Muscle of arm (tissue), 14 donors: ENCODE measurements at places on chromosomes 5 and 9. TPM values are rescaled to one million over a fixed set of nuclear protein-coding genes. Genes with fewer than 3 reads are reported as not detected.

DNA sequence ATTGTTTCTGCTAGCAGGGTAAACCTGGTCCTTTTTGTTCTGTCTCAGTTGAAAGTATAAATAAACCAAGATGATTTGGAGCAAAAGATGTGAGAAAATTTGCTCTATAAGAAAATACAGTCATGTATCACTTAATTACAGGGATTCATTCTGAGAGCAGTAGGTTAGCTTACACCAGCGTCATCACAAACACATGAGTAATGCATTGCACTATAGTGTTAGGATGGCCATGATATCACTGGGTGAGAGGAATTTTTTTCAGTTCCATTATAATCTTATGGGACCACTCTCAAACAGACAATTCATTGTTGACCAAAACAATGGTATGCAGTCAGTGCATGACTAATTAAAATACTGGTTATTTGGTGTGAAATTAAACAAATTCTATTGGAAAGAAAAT lies 430.9 kb downstream of the CHSY3 start:
- DNase-seq, result no peak

DNA sequence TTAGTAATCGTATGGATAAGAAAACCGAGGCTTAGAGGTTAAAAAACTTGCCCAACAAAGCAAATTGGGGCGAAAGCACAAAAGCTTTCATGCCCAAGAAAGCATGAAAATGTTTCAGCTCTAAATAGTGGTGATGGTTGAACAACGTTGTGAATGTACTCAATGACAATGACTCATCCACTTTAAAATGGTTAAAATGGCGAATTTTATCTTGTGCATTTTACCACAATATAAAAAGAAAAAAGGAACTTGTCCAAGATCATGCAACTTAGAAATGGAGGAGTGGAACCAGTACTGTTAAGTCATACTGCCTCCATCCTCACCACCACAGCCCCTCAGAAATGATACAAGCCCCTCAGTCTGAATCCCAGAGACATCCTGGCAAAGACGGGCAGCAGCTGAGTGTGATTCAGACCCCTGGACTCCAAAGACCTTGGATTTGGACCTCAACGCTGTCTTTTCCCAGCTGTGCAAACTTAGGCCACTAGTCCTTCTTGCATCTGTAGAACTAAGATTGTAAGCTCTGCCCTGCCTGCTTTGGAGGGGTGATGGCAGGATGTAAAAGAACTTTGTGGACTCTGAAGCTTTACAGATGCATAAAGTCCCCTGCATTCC lies 158.4 kb downstream of the GABBR2 start:
- DNase-seq, result no peak

The CRB2 gene
- polyA plus RNA-seq, result 0.17 TPM

GRCh38 chr5:91219091-91219802 lies 163.9 kb downstream of the ARRDC3 start:
- DNase-seq, result no peak

The CACNA1B gene
- polyA plus RNA-seq, result 0.63 TPM

DNA sequence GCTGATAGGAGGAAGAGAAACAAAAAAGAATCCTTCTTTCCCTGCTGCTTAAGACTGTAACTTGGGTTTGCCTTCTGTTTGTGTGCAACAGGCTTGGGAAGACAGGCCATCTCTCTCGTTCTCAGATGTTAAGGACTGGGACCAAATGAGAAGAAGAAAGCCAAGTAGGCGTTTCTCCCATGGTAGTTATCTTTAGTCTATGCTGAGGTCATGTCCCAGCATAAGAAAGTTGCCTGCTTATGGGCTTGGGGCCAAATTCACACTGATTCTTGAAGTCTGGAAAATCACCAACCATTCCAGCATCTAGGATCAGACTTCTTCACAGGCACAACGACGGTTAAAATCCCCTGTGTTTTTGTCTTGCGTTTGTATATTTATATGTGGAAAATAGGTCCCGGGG lies 44.2 kb upstream of the PALM2AKAP2 start:
- DNase-seq, result no peak

DNA sequence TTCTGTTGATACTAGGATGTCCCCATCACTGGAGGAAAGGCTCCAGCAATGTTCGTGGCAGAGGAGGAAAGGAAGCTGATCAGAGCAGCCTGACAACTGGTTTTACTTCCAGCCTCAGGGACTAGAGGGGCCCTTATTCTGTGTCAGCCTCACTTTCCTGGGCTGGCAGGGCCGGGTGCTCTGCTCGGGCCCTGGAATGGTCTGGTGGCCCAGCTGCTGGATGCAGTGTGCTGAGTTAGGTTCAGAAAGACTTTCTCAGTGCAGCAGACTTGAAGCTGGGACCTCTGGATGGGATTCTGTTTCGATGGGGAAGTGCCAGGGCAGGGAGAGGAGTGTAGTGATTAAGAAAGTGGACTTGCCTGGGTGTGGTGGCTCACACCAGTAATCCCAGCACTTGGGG lies 81.0 kb downstream of the MACROH2A1 start:
- DNase-seq, result no peak

DNA sequence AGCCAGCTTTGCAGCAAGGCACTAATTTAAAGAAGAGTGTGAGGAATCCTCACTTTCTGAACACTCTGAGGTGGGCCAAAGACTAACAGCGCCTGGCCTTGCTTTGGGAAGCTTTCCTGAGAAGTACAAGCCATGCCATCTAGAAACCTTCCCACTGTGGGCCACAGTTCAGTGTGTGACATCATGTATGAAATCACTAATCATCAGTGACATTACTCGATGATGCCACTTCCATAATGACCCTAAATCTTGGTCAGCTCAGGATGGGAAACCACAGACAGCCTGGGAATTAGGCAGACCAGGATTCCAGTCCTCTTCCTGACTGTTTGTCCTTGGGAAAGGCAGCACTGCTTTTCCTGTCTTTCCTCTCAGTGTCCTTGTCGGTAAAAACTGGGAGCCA lies 54.2 kb upstream of the HSPA9 start:
- no peak for DNase-seq

DNA sequence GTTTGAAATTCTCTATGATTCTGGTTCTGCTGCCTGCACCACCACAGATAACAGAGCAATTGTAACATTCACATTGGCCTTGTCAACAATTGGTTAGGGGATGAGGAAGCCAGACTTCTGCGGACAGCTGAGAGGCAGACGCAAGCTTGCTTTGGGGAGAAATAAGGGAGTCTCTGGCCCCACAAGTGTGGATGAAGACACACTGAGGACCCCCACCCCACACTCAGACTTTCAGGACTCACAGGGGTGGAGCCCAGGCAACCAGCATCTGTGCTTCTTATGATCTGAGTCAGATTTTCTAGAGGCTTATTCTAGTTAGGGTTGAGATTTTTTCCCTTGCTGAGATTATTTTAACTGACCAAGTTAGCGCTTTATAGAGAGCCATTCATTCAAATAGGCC lies 140.3 kb upstream of the IRX2 start:
- DNase-seq, result no peak

The PCDHGA9 gene
- 4.7 TPM for polyA plus RNA-seq

- no peak for DNase-seq
Measured at GRCh38 chr5:142754031-142754430, 16.1 kb upstream of the ARHGAP26 start.

The PCDHA4 gene
- polyA plus RNA-seq, result 0.32 TPM

DNA sequence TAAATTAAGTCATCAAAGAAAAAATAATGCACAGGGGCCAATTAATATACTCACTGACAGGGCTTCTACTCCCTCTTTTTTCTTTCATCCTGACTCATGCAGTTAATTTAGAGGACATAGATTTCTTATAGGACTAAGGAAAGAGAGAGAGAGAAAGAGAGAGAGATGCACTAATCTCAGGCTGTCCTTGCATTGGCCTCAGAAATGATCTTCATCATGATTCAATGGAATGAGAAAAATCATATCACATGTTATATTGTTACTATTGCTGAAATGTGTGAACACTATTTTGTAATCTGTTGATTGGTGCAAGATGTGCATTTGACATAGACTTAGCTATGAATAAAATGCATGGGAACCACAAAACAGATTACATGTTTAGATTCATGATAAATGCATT lies 608.3 kb upstream of the NUDT12 start:
- no peak for DNase-seq

- DNase-seq, result peak; percentile 89
Measured at GRCh38 chr9:131277910-131278701, 1.8 kb upstream of the FAM78A start.

DNA sequence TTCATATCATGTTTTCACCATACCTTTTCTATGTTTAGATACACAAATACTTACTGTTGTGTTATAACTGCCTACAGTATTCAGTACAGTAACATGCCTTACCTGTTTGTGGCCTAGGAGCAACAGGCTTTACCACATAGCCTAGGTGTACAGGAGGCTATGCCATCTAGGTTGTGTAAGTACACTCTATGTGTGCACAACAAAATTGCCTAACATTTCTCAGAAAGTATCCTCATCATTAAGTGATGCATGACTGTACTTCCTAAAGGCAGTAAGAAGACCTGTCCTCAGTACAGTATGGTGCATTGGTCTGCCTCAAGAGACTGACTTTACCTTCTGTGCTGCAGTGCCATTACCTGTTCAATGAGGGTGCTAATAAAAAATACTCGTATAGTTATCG lies 7.9 kb downstream of the TXN start:
- DNase-seq, result no peak

The NUTM2F gene
- polyA plus RNA-seq, result not detected

GRCh38 chr5:176621661-176622079 lies 8.7 kb downstream of the SNCB start:
- DNase-seq, result no peak

DNA sequence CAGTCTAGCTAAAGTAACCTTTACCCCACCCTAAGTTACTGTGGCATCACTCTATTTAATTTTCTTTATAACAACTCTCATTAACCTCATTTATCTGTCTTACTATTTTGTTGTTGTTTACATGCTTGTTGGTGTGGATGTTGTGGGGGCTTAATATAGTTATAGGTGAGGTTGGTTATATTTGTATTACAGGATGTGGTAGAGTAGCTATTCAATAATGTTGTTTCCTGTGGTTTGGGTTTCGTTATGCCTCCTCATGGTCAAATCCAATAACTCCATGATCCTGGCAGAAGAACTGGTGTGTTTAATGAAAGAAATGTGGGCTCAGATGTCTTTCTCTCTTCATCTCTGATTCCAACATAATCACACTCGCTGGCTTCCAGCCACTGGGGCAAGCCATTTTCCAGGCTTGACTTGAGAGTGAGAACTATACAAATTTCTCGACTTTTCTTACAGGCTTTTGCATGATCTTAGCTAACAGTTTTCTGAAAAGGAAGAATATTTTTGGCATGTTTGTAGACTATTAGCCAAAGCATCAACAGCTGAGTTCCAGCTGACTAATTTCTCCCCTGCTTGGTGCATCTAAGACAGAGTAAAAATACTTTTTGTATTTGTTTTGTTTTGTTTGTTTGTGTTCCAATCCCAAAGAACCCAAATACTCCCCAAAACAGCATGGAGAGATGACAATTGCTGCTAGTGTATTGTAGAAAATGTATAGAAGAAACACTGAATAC lies 303.7 kb upstream of the PAPPA start:
- no peak for DNase-seq

DNA sequence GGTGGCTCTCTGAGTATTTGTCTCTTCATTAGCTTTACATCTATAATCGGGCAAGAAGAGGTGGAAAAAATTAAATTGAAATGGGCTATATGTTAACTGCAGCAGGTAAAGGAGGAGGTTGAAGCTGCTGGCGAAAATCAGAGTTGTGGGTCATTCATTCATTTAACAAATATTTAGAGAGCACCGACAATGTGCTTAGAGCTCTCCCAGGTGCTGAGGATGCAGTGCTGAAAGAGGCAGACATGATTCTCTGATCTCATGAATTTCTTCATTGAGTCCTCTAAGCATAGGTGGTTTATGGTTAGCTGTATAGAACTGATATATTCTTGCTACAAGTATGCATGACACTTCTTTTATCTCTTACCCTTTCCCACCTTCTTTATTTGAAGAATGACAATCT lies 243.4 kb downstream of the RFX3 start:
- DNase-seq, result no peak

DNA sequence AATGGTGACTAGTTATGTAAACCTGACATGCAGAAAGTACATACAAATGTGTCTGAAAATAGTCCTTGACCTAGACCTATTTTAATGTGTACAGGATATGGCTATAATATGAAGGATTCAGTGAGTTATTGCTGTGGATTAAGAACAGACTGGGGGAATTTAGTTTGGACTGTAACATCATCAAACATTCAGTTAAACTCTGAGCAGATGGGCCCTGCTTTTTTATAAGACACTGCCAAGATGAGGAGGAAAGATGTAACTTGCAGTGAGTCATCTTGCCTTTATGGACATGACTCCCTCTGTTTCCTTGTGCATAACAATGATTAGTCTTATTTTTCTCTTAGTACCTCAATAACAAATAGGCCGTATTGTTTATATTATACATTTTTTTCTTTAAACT lies 12.2 kb downstream of the PPP3R2 start:
- DNase-seq, result peak; percentile 18

The IL4 gene
- polyA plus RNA-seq, result not detected

DNA sequence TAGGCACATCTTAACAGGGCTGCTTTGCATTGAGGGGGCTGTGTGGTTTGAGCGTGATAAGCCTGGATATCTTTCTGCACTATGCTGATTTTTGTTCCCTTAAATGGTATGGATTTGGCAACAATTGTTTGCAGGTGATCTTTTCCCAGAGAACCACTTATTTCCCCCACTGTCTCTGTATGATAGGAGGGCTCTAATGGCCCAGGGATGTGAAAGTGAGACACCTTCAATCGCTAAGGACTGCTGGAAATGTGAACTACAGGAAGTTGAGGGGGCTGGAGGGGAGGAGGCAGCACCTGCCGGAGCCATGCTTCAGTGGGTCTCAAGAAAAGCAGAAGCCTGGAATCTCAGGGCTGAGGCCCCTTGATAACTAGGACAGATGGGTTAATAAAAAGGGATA lies 29.4 kb downstream of the SYK start:
- no peak for DNase-seq

- no peak for DNase-seq
Measured at GRCh38 chr5:13708432-13708831, 236.1 kb downstream of the DNAH5 start.

DNA sequence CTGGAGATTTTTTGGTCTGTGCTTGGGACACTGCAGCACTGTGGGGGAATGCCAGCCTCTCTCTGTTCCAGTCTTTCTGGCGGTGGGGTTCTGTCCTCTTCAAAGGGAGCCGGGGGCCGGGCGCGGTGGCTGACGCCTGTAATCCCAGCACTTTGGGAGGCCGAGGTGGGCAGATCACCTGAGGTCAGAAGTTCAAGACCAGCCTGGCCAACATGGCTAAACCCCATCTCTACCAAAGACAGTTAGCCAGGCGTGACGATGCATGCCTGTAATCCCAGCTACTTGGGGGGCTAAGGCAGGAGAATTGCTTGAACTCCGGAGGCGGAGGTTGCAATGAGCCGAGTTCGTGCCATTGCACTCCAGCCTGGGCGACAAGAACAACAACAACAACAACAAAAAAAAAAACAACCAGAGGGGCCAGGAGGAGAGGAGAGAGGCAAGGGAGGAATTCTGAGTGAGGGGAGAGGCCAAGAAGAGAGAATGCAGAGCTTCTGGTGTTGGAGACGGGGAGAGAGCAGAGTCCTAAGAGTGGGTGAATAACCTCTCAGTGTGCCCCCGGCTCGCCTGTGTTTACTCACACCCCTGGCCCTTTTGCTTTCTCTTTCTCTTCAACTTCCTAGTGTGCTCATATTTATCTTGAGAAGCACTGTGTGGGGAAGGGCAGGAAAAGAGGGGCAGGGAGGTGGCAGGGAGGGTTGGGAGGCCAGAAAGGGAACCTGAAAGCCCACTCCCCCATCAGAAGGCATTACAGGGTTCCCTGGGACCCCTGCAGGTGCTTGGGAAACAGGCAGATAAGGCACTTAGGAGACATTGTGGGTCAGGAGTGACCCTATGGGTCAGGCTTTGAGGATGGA lies 3.2 kb upstream of the SET start:
- DNase-seq, result no peak

- DNase-seq, result no peak
Measured at GRCh38 chr9:131707733-131708157, 32.1 kb downstream of the RAPGEF1 start.

- DNase-seq, result no peak
Measured at GRCh38 chr5:61311056-61311610, 20.9 kb upstream of the ZSWIM6 start.
